Fibroblast of gingiva (primary cell): ENCODE measurements at places on chromosomes 3 and 15.

GRCh38 chr3:143731776-143732175, 116.5 kb downstream of the SLC9A9 start:
- DNase-seq = no peak

- no peak for DNase-seq
These were observed 473.9 kb upstream of the UBE2E2 start for GRCh38 chr3:22729212-22729611.

DNA sequence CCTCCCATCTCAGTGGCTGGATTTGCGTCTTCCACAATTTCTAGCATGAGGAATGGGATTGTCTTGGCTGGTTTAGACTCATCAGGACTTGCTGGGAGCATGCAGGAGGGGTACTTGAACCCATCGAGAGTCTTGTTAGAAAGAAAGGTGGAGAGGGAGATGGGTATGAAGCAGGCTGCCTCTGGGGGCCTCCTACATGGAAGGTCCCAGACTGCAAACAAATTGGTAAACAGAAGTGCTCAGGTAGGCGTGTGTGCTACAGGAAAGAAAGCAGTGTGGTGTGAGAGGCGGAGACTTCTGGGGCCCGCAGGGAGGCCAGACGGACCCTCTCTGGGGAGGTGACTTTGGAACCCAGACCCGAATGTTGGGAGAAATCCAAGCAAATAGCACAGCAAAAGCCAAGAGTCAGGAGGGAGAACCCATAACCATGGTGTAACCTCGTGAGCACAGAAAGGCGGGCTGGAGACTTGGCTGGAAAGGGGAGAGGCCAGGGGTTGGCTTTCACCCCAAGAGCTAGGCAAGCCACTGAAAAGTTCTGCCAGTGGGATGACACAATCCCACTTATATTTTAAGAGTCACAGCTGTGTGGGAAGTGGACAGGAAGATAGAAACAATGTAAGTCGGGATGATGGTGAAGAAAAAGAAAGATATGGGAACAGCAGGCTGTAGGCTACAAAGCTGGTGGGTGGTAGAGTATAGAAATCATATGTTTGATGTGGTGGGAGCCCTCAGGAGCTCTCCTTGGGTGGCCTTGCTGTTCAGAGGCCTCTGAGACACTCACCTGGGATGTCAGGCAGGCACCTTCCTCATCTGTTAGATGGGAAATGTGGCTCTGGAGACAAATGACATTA, 130.1 kb upstream of the PRR20G start:
- DNase-seq = no peak

DNA sequence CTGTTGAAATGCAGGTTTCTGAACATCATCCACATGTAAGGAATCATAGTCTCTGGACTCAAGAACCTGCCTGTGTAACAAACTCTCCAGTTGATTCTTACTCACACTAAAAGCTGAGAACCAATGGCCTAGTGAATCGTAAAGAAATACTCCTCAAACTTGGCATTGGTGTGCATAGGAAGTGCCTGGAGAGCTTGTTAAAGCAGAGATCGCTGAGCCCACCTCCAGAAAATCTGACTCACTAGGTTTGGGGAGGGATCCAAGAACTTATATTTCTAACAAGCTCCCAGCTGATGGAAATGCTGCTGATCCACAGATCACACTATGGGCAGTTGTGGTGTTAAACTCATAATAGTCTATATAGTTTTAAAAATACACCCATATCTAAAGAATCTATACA, 55.8 kb upstream of the LMCD1 start:
- DNase-seq = peak; percentile 85

DNA sequence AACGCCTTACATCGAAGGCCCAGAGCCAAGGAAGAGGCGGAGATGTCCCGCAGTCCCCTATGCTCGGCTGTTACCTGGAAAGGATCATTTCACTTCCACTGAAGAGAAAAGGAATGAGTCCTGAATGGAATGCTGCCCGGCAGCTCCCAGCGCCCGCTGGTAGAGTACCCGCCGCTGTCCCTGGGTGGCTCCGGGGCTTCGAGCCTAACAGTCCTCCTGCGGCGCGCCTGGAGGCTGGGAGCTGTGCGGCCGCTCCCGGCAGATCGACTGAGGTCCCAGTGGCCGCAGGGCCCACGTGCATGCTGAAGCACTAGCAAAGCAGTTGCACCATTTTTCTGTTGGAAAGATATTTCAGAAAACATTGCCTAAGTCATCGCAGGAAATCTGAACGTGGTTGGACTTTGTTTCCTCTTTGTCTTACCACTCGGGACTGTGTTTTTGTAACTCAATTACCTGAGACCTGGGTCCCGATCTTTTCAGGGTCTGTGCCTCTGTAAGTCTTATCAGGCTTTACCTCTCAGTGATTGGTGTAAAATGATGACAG, 984 bp downstream of the RNU6-1 start:
- DNase-seq = peak; percentile 41

- DNase-seq = no peak
These were observed 543.1 kb downstream of the NTRK3 start for GRCh38 chr15:87713475-87713879.

DNA sequence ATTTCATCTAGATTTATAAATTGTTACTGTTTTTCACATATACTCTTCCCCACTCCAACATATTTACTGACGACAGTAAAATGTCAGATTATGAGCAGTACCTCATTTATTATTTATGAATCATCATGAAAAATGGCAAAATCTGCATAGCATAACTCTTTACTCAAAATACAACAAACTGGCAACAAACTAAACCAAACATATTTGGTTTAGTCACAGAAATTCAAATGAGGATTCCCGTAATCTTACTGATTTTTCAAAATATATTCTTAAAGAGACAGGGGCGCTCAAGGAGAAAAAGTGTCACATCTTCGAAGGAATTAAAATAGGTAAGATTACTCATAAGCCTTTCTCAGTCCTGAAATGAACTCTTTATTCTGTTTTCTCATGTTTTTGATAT, 3.0 kb upstream of the GPR87 start:
- DNase-seq = peak; percentile 65

DNA sequence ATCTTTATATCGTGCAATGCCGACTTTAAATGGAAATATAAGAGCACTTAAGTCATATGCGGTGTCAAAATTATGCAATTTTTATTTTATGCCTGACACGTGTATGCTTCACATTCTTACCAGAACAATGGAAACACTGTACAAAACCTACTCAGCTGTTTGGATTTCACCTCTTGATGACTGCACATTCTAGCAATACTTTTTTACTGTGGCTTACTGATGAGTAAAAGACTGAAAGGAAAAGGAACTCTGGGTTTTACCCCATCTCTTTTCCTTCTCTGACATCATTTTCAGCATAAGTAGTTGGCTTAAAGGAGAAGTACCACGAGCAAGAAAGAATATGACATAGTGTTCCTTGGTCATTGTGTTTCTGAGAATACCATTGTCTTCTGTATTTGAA, 142.8 kb downstream of the POLR2M start:
- DNase-seq = no peak

- no peak for DNase-seq
These were observed 247.4 kb downstream of the KBTBD8 start for GRCh38 chr3:67245545-67245944.

DNA sequence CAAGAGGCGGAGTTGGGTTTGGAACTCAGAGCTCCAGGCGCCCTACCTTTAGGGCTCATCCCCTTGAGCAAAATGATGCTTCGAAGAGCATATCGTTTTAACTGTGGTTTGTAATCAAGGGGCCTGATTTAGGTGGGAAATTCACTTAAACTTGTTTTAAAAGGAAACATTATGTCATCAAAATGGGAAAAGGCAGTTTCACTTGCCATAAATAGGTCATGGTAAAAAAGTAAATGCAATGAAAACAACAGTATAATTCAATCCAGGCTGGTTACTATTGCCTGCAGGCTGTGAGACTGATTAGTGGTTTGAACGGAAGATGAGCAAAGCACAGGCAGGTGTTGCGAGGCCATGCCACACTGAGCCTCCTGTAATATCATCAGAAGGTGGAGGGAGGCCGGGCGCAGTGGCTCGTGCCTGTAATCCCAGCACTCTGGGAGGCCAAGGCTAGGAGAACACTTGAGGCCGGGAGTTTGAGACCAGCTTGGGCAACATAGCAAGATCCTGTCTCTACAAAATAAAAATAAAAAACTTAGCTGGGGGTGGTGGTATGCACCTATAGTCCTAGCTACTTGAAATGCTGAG, 2.1 kb downstream of the HDAC11 start:
- no peak for DNase-seq

DNA sequence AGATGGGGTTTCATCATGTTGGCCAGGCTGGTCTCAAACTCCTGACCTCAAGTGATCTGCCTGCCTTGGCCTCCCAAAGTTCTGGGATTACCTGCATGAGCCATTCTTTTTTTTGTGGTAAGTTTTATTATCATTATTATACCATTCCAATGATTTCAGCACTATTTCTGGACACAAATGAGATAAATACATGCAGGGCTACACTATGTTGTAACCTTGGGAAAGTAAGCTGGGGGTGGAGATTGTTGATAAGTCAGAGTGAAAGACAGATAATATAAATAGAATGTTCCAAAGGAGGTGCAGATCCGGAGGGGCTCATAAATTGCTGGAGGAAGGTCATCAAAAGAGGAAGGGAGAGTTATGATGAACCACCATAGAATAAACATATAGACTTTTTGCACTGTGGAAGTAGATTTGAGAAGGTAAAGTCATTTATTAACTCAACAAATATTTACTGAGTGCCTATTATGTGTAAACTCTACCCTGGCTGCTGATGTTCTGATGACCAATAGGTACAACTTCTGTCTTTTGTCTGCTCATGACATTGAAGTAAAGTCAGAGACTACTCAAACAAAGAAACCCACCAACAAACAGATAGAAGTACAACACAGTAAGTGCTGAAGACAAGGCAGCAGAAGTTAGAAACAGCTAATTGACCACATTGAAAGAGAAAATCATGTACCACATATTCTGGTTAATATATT, 478.9 kb upstream of the GOLIM4 start:
- DNase-seq = no peak

- DNase-seq = peak; percentile 81
These were observed 49.4 kb downstream of the ITGB5 start for GRCh38 chr3:124837730-124838186.

GRCh38 chr3:8416965-8417364, 84.7 kb upstream of the LMCD1 start:
- no peak for DNase-seq

GRCh38 chr3:3665546-3665945, 133.7 kb upstream of the LRRN1 start:
- no peak for DNase-seq

DNA sequence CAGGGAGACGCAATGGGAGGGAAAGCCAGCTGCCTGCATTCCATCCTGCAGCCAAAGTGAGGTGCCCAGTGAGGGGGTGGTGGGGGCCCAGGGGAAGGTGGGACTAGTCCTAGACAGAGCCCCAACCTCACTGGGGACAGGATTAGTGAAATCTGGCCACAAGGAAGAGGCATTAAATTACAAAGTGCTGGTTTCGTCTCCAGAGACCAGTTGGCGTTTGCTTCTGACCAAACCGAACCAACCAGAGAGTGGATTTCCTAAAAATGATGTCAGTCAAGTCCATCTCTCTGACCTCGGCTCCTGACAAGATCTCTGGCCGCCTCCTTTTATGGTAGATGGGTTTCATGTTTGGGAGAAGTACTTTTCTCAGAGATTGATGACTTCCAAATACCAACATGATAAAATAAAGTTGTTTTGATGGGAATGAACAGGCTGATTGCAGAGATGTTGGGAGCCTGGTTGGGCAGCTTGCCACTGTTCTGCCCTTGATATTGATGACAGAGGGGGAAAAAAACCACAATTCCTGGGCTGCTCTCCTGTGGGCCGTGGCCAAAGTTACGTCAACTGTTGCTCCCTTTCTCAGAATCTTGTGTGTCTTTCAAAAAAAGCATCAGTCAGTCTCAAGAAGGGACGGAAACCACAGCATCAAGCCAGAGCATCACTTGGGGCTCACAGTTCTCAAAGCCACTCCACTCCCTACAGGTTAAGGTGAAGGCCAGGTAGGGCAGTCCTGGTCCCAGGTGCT, 24.6 kb downstream of the ITGA11 start:
- no peak for DNase-seq

DNA sequence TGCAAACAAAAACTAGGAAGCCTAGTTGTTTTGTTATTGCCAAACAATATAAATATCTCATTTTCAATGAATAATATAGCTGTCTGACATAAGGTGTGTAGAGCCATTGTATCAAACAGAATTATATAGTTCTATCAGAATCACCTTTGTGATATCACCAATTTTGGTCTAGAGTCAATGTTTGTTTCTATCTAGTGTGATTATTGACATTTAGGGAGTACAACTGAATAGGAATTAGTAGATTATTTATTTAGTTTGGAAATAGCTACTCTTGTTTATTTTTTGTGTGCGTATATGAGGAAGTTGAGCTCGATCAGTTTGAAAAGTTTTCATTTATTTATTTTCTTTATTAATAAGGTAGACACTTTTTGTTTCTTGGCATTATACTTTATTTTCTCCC, 389.7 kb downstream of the NAALADL2 start:
- no peak for DNase-seq

- DNase-seq = no peak
These were observed 17.1 kb upstream of the RASA2 start for GRCh38 chr3:141469720-141470119.

- peak; percentile 51 for DNase-seq
These were observed at the start of gene COL7A1 for GRCh38 chr3:48595075-48595525. Gene COL7A1, minus strand, starts transcription at chr3:48595329. Its CDS starts 170 bp downstream, at chr3:48595159.

DNA sequence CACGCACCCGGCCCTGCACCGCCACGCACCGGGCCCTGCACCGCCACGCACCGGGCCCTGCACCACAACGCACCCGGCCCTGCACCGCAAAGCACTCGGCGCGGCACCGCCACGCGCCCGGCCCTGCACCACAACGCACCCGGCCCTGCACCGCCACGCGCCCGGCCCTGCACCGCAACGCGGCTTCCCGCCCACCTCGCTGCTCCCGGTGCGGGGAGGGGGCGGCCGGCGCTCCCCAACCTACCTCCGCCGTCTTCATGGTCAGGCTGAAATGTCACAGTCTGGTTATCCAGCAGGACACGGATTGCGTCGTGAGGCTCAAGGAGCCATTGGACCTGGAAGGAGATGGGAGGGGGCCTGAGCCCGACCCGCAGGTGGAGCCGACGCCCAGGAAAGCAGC, 41.8 kb downstream of the MUC20 start:
- DNase-seq = no peak

GRCh38 chr3:14418296-14419250, 16.2 kb downstream of the SLC6A6 start:
- DNase-seq = no peak

DNA sequence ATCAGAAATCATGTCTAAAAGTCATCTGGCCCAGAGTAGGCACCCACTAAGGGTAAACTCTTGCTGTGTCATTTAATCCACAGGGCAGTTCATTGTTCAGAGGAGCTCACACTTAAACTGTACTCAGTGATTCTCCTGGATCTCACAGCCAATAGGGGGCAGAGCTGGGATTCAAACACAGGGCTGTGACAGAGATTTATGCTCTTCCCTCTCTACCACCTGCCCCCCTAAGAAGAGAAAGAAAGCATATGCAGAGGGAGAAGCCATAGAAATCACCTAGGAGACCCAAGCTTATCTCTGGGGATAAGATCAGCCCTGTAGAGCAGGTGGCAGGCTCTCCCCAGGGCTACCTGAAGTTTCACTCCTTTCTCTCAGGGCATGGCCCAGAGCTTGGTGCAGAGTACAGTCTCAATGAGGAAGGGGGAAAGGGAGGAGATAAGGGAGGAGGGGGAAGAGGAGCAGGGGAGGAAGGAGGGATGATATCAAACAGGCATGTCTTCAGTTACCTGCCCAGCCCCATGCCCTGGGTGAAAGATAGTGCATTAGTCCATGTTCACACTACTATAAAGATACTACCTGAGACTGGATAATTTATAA, 51.8 kb upstream of the ADPGK start:
- DNase-seq = no peak

- no peak for DNase-seq
These were observed 78.0 kb downstream of the MBNL1 start for GRCh38 chr3:152346740-152347139.
